ENCODE measurements at places on chromosomes 3 and 15.

DNA sequence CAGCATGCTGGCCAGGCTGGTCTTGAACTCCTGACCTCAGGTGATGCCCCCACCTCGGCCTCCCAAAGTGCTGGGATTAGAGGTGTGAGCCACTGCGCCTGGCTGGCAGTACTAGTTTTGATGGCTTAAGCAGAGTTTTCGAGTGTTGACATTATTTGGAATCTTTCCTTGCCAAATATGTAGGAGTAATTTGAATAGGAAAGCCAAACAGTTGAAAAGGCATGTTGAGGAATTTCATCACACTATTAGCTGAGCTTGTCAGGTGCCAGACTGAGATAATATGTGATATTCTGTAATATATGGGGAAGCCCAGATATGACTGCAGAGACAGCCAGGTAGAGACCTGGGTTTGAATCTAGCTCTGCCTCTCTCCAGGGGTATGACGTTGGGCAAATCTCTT lies 109.3 kb downstream of the SV2B start:
- H3K27me3 ChIP-seq: no peaks in the 10 kb centered on the region
- H3K36me3 ChIP-seq: no peaks in the 10 kb centered on the region
- no peak for DNase-seq

DNA sequence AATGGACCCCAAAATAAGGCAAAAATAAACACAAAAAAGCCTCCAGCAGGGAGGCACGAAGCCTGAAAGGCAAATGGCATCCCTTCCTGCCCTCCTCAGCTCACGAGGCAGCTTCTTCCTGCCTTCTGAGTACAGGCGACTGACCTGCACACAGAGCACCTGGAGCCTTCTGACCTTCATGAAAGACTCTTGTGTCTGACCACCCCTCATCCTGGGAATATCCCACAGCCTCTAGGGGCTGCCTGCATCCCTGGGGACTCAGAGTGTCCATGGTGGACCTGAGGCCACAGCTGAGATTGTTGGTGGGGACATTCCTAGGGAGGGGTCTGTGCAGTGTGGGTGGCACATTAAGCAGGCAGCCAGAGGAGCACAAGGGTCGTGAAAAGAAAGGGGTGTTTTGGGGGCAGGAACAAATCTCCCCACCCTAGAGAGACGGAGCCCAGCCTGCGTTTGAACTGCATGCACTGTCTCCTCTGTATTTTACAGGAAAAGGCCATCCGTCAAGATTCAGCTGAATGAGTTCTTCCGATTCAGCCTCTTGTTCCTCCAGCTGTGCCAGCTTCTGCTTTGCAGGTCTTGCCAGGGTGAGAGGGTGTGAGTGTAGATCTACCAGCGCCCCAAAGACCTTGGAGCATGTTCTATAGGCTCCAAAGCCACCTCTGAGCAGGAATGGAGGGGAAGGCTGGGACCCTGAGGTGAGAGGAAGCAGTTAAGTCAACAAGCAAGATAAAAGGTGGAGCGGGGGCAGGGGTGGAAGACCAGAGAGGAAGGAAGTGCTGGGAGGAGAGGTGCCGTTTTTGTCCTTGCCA lies 80.4 kb upstream of the MEF2A start:
- H3K4me1 ChIP-seq: peaks cover 4% of the 10 kb centered on the region
- peak overlapping the region; percentile 67 for H3K27ac ChIP-seq
- no peaks in the 10 kb centered on the region for H3K36me3 ChIP-seq
- no peak for DNase-seq
- H3K27me3 ChIP-seq: no peaks in the 10 kb centered on the region

GRCh38 chr3:66933233-66933632 lies 64.9 kb upstream of the KBTBD8 start:
- no peaks in the 10 kb centered on the region for H3K36me3 ChIP-seq
- no peak overlapping the region for H3K4me3 ChIP-seq
- DNase-seq: no peak
- no peak overlapping the region for H3K27ac ChIP-seq
- H3K27me3 ChIP-seq: no peaks in the 10 kb centered on the region

DNA sequence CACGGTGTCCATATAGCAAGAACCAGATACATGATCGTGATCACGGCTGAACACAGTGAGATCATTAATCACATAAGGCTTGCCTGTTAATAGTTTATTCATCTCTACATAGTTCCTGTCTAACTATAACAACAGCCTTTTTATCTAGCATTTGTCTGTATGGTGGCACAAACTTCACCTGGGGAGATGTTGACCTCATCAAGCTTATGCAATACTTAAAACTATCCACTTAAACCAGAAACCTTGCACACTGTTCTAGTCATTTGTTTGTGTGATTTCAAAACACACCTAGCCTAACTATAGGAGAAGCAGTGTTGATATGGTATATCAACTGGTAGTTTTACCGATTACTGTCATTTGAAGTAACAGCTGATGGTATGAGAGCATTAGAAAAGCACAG lies 124.8 kb downstream of the VPS13C start:
- no peak overlapping the region for H3K27ac ChIP-seq
- no peak for DNase-seq
- no peak overlapping the region for H3K4me3 ChIP-seq
- no peaks in the 10 kb centered on the region for H3K27me3 ChIP-seq
- peaks cover 8% of the 10 kb centered on the region for H3K36me3 ChIP-seq
- no peaks in the 10 kb centered on the region for H3K4me1 ChIP-seq

DNA sequence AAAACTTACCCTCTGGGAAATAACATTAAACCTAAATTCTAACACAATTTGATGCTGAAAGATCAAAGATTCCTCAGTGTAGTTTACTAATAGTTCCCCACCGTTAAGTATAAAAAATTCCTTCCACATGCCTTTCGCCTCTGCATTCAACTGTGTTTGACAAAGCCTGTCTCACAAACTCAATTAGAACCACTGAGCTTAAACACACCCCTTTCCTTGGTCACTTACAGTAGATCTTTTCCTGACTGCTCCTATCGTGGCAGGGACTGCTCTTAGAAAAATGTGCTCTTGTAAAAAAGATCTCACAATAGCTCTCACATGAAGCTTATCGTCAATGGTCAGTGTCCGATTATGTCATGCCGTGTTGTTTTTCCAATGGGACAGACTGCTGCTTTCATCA lies 8.9 kb upstream of the KBTBD8 start:
- DNase-seq: no peak
- no peak overlapping the region for H3K27ac ChIP-seq
- H3K27me3 ChIP-seq: no peaks in the 10 kb centered on the region
- H3K4me3 ChIP-seq: no peak overlapping the region
- H3K4me1 ChIP-seq: no peaks in the 10 kb centered on the region

DNA sequence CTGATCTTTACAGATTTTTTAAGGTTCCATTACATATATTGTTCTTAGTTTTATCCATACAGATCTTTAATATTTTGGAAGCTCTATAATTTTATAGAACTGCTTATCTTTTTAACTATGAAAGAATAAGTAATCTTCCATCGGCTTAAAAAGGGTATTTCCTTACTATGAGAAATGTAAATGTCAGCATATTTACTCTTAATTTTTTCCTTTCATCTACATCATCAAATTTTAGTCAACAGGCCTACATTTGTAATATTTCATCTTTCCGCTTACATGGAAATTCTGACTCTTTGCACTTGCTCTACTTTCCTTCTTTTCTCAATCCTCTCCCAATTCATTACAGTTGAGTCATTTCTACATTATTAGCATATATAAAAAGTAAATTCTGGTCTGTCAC lies 111.3 kb upstream of the GOLGA6L6 start:
- H3K4me1 ChIP-seq: no peaks in the 10 kb centered on the region
- H3K27ac ChIP-seq: no peak overlapping the region
- no peak overlapping the region for H3K4me3 ChIP-seq

DNA sequence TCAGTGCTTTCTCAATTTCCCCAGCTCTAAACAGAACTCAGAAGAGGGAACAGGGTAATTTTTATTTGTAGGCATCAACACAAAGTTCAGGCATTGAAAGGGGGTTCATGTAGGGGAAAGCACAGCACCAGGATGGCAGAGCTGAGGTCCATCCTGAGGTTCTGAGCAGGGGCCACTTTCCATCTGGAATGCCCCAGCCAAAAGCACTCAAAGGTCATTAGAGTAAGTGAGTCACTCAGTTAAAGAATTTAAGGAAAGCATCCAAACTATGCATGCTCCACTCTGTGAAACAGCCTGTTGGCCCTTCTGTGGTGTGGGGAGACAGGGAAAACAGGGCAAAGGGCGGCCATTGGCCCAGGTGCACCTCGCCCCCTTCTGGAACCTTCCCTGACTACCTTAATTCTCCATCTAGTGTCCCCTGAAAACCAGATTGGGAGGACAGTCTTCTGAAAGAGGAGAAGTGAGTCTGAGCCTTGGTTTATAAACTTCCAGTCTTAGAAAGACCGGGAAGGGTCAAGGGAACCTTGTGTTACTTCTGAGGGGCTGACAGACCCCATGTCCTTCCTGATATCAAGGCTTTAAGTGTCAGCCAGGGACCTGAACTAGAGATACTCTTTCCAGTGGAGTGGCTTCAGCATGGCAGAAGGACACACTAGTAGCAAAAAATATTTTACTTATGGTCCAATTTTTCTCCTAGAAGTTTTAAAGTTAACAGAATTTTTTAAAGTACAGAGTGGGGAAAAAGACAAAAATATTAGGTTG lies 133.3 kb downstream of the MYLK start:
- peaks cover 10% of the 10 kb centered on the region for H3K4me1 ChIP-seq
- peak; percentile 72 for DNase-seq
- H3K36me3 ChIP-seq: peaks cover 5% of the 10 kb centered on the region
- H3K27me3 ChIP-seq: no peaks in the 10 kb centered on the region
- H3K27ac ChIP-seq: peak overlapping the region; percentile 74
- H3K4me3 ChIP-seq: no peak overlapping the region

DNA sequence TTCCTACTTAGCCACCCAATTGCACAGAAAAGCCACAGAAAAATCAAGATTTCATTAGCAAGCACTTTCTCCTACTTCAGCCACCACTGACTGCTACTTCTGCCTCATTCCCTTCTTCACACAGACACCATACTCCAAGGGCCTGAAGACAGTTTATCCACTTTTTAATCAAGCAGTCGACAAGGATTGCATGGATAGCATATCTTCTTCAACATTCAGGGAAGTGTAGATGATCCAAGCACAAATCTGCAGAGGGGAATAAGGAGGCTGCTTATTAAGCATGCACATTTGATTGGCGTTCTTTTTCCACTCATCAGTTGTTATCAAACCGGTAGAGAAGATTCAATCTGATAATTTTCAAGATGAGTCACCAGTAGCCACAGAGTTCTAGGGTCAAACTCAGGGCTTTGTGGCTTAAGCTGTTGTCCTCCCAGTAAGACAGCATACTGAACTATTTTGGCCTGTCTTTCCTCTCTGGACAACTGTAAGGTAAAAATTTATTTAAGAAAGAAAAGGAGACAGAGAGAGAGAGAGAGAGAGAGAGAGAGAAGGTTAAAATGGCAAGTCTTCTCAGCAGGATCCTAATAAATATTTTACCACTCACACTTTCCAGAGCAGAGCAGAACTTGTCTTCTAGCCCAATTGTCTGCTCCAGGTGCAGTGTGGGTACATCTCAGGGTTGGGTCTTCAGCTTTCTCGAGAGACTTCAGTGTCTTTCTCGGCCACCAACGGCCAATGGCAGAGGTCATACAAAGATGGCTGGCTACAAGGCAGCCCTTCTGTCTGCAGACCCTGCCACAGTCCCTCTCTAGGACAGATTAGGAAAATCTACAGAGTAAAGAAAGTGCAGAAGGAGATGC lies 80.6 kb upstream of the BHLHE40 start:
- no peaks in the 10 kb centered on the region for H3K27me3 ChIP-seq
- H3K27ac ChIP-seq: peak overlapping the region; percentile 75
- H3K4me1 ChIP-seq: no peaks in the 10 kb centered on the region
- no peak overlapping the region for H3K4me3 ChIP-seq
- no peak for DNase-seq

GRCh38 chr3:57409471-57409870 lies 117.0 kb upstream of the ASB14 start:
- no peaks in the 10 kb centered on the region for H3K4me1 ChIP-seq
- DNase-seq: no peak
- H3K27me3 ChIP-seq: no peaks in the 10 kb centered on the region
- no peak overlapping the region for H3K4me3 ChIP-seq
- no peak overlapping the region for H3K27ac ChIP-seq

DNA sequence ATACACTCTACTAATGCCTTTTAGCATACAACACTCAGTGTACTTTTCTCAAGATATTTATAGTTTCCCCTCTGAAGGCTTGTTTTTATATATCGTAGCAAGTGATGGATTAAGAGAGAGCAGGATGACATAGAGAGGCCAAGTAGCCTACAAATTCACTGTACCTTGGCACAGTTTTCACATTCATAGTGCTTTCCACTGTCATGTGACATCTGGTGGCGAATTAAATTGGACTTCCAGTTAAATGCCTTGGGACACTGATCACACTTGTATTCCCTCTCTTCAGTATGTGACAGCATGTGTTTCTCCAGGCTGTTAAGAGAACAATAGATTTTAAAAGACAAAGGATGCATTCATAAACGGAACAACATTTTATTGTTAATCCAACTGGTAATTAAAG lies 541.1 kb downstream of the MECOM start:
- H3K36me3 ChIP-seq: no peaks in the 10 kb centered on the region
- no peak for DNase-seq
- H3K27ac ChIP-seq: peak overlapping the region; percentile 44
- H3K27me3 ChIP-seq: no peaks in the 10 kb centered on the region

- H3K36me3 ChIP-seq: no peaks in the 10 kb centered on the region
- H3K4me3 ChIP-seq: peak overlapping the region; percentile 65
- H3K4me1 ChIP-seq: peaks cover 7% of the 10 kb centered on the region
Observed at GRCh38 chr3:55484801-55485791, 2.0 kb downstream of the WNT5A start.

DNA sequence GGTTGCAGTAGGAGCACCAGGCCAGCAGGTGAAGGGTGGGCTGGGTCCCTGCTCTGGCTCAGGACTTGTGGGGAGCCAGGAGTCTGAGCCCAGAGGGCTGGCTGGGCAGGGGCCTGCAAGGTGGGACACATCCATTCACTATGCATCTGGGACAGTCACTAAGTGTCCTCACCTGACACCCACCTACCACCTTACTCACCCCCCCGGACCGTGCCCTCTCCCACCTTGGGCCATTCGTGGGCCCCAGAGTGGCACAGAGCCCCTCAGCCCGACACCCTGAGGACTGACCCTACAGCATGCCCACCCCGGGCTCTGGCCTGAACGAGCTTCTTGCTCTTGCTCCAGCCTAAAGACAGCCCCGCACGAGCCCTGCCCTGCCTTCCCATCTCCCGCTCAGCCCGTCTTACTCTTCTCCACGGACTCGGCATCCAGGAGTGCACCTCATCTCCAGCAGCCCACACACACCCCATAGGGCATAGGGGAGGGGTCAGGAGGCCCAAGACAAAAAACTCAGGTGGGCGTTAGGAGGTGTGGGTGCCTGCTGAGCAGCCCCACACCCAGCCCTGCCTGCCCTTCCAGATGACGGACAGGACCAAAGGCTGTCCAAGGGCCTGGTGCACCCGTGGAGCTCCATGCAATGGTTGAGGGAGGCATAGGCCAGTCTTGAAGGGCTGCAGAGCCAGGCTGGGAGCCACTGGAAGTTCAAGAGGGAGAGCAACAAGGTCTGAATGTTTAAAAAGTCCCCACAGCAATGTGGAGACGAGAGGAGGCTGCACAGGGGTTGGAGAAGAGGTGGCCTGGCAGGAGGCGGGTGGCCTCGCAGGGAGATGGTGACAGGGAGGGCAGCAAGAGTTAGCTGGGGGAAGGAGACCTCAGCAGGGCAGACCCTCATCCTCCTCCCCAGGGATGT lies 27.0 kb downstream of the PTH1R start:
- peak; percentile 39 for DNase-seq
- no peak overlapping the region for H3K27ac ChIP-seq
- no peaks in the 10 kb centered on the region for H3K27me3 ChIP-seq
- H3K4me3 ChIP-seq: no peak overlapping the region

- H3K27me3 ChIP-seq: no peaks in the 10 kb centered on the region
- no peak for DNase-seq
- H3K36me3 ChIP-seq: no peaks in the 10 kb centered on the region
Observed at GRCh38 chr15:77572186-77572585, 60.5 kb downstream of the LINGO1 start.

Data from ascending aorta (tissue), 2 donors.